ENCODE measurements at places on chromosomes 5 and 9.

GRCh38 chr9:93655621-93656425 is 79.4 kb downstream of the PHF2 start:
- DNase-seq, result no peak

GRCh38 chr5:77844623-77845323 is 68.6 kb upstream of the TBCA start:
- peak; percentile 41 for DNase-seq

DNA sequence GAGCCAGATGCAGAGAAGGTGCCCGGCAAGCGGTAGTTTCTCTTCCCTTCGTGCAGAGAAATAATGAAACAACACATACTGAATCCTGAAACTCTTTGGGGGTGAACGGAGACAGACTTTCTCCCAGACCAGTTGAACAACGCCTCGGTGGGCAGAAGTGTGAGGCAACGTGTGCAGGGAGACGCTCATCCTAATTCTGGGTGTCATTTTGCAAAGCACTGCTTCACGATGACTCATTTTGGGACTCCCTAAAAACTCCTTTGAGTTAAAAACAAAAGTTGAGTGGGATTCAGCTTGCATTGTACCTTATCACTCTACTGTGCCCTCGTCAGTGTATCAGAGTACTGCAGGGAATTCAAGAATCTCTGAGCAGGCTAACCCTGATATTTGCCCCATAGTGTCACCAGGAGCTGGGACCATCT is 3.5 kb upstream of the NEK6 start:
- DNase-seq, result no peak

DNA sequence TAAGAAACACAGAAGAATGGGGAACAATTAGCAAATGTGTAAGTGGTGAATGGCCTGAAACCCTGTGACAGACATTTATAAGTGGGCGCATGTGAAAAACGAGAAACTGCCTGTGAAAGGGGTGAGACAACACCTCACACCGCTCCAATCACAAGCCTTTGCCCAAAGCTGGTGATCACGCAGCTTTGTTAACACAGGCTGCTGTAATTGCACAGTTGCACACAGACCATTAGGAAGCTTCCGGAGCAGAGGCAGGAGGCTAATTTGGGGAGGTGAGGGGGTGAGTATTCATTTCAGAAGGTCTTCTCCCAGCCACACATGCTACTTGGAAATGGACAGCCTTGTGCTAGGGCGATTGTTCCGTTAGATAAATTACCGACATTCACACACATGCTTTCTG is 294.0 kb downstream of the MED10 start:
- no peak for DNase-seq

Measured in GM23248 (cell line).